ENCODE measurements at places on chromosomes 5 and 9. TPM values are rescaled to one million over a fixed set of nuclear protein-coding genes. Genes with fewer than 3 reads are reported as not detected.

Gene PCDHGA7
- polyA plus RNA-seq, result 0.05 TPM

Gene MCTP1
- polyA plus RNA-seq, result 17.0 TPM

Gene HRH2
- not detected for polyA plus RNA-seq

Gene NEUROG1
- polyA plus RNA-seq, result not detected

Gene CMYA5
- 0.04 TPM for polyA plus RNA-seq

Gene ZNF300
- 0.04 TPM for polyA plus RNA-seq

Gene ZNG1F
- 19.0 TPM for polyA plus RNA-seq

Gene SPATA31E1
- not detected for polyA plus RNA-seq

Gene PCDHGA8
- polyA plus RNA-seq, result not detected

Gene SH3TC2
- polyA plus RNA-seq, result not detected

Gene PAPPA
- polyA plus RNA-seq, result 0.08 TPM

Gene PCDHA11
- polyA plus RNA-seq, result not detected

Gene NR2F1-AS1
- 0.50 TPM for polyA plus RNA-seq

Gene OR1Q1
- not detected for polyA plus RNA-seq

Gene ZFP2
- not detected for polyA plus RNA-seq

Gene ALDH1A1
- not detected for polyA plus RNA-seq

Gene MSX2
- not detected for polyA plus RNA-seq

Gene PDCD1LG2
- 3.0 TPM for polyA plus RNA-seq

Gene OTP
- 3.2 TPM for polyA plus RNA-seq

Gene UBE2QL1
- polyA plus RNA-seq, result not detected

Gene TSTD2
- 8.3 TPM for polyA plus RNA-seq

Gene NMRK1
- polyA plus RNA-seq, result 16.1 TPM

Gene SIGMAR1
- polyA plus RNA-seq, result 110 TPM

Gene RFX3
- 7.1 TPM for polyA plus RNA-seq

Gene TEX48
- not detected for polyA plus RNA-seq

Gene WDR36
- polyA plus RNA-seq, result 62.0 TPM

Gene WDR31
- 1.2 TPM for polyA plus RNA-seq

Gene MVB12B
- polyA plus RNA-seq, result not detected

Gene CDH12
- not detected for polyA plus RNA-seq

Gene IFNA21
- polyA plus RNA-seq, result not detected

Gene ORM2
- not detected for polyA plus RNA-seq

Gene CDHR2
- polyA plus RNA-seq, result 0.37 TPM

Gene COL23A1
- 0.17 TPM for polyA plus RNA-seq

Gene ACTBL2
- 0.05 TPM for polyA plus RNA-seq

Gene TSSK1B
- not detected for polyA plus RNA-seq

Gene ZNF608
- 0.37 TPM for polyA plus RNA-seq

Gene SPATA31C1
- not detected for polyA plus RNA-seq

Gene C9
- not detected for polyA plus RNA-seq

Gene LECT2
- not detected for polyA plus RNA-seq

Gene SMU1
- 16.6 TPM for polyA plus RNA-seq

Gene MYMK
- not detected for polyA plus RNA-seq

Gene ANKRD34B
- polyA plus RNA-seq, result not detected

Gene TXNDC8
- polyA plus RNA-seq, result not detected

Gene BTNL3
- not detected for polyA plus RNA-seq

Gene PFN3
- not detected for polyA plus RNA-seq

Gene FOXI1
- polyA plus RNA-seq, result not detected

Gene PCDHGC5
- 0.05 TPM for polyA plus RNA-seq

Gene SERF1A
- 7.5 TPM for polyA plus RNA-seq
